Tibial nerve (tissue), 4 donors: ENCODE measurements at places on chromosomes 12 and 14. TPM values are rescaled to one million over a fixed set of nuclear protein-coding genes. Genes with fewer than 3 reads are reported as not detected.

RNASE3 gene
- 0.63 TPM for total RNA-seq

ESR2 gene
- 1.5 TPM for total RNA-seq

GRCh38 chr12:110005319-110005973, 6.2 kb downstream of the ANKRD13A start:
- H3K4me3 ChIP-seq: no peak overlapping the region
- peaks cover 20% of the 10 kb centered on the region for H3K4me1 ChIP-seq
- no peaks in the 10 kb centered on the region for H3K36me3 ChIP-seq
- DNase-seq: no peak
- no peaks in the 10 kb centered on the region for H3K27me3 ChIP-seq

GRCh38 chr14:52741865-52742264, 11.9 kb downstream of the STYX start:
- no peaks in the 10 kb centered on the region for H3K4me1 ChIP-seq
- no peaks in the 10 kb centered on the region for H3K27me3 ChIP-seq
- H3K36me3 ChIP-seq: no peaks in the 10 kb centered on the region
- no peak overlapping the region for H3K4me3 ChIP-seq

DNA sequence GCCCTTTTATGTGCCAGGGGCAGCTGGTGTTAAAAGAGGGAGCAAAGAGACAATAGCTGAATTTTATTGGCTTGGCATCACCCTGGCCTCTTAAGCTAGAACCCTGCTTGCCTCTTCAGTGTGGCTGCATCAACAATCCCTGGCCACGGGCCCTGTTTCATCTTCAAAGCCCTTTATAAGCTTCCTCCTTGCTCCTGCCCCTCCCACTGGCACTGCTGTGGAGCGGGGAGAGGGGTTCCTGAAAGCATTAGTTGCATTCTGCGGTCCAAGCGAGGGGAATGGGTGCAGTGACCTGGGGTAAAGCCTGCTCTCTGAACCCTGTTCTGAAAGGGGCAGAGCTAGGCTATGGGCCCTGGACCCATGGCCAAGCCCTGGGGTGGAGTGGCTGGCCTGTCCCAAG, 220 bp upstream of the KRT83 start:
- DNase-seq: no peak
- H3K36me3 ChIP-seq: no peaks in the 10 kb centered on the region
- H3K4me3 ChIP-seq: no peak overlapping the region
- peaks cover 29% of the 10 kb centered on the region for H3K27me3 ChIP-seq
- H3K4me1 ChIP-seq: no peaks in the 10 kb centered on the region
- no peak overlapping the region for H3K27ac ChIP-seq

DNA sequence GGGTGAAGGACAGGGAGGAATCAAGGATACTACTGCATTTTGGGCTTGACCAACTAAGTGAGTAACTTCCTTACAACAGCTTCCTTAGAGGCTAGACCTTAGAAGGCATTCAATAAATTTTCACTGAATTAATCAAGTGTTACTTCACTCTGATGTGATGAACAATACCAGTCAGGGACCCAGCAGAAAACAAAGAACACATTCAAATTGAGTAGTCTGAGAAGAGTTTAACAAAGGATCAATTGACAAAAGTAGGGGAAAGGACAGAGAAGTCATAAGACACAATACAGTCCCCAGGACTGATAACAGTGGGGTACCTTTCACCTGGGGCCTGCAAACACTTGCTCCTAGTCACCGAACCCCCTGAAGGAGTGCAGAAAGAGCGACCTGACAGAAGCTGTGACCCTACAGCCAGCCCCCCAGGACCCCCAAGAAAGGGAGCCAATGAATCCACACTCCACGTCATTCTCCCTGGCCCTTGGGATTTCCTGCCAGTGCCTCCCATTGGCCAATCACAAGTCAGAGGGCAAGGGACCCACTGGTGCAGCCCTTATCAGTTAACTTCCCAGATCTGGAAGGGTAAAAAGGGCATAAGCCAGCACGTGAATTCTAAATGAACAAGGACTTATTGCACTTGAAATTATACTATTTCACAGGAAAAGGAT, 6.9 kb downstream of the ANAPC5 start:
- no peak for DNase-seq
- H3K4me3 ChIP-seq: no peak overlapping the region
- peak overlapping the region; percentile 34 for H3K27ac ChIP-seq
- H3K36me3 ChIP-seq: peaks cover 22% of the 10 kb centered on the region
- no peaks in the 10 kb centered on the region for H3K4me1 ChIP-seq
- H3K27me3 ChIP-seq: no peaks in the 10 kb centered on the region

- no peak for DNase-seq
- H3K4me3 ChIP-seq: no peak overlapping the region
- no peak overlapping the region for H3K27ac ChIP-seq
- H3K36me3 ChIP-seq: no peaks in the 10 kb centered on the region
- no peaks in the 10 kb centered on the region for H3K27me3 ChIP-seq
These were observed 277.3 kb downstream of the VRK1 start for GRCh38 chr14:97074456-97074855.

GRCh38 chr12:47707355-47707754, 1.5 kb upstream of the RPAP3 start:
- no peaks in the 10 kb centered on the region for H3K27me3 ChIP-seq
- H3K27ac ChIP-seq: no peak overlapping the region
- no peaks in the 10 kb centered on the region for H3K36me3 ChIP-seq
- H3K4me1 ChIP-seq: no peaks in the 10 kb centered on the region

DNA sequence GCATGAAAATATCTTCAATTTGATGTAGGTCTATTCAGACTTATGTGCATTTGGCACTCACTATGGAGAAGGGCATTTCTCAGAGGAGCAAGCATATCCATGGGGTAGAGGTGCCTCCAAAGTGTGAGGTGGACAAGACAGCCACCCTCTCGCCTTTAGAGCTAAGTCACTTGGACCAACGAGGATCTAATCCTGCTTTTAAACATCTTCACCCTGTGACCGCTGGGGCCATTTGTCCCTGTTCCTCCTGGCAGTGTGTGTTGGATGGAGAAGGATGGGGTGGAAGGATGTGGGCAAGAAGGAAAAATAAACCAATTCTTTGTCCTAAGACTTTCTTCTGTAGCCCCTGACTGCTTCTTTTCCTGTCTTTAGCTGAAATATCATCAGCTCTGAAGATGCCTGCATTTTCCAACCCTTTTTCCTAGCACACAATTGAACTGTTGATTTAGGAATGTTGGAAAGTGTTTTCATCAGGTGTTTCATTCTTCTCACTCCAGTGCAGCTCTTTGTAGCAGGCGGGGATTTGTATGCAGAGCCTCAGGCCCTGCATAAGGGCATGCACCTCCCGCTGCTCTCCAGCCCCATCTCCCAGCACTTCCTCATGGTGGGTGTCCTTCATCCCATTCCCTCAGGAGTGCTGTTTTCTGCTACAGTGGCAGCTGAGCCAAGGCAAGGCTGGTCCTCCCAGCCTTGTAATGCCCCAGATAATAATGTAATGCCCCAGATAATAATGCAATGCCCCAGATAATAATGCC, 5.3 kb downstream of the FGF6 start:
- DNase-seq: no peak
- no peaks in the 10 kb centered on the region for H3K4me1 ChIP-seq
- H3K27me3 ChIP-seq: no peaks in the 10 kb centered on the region
- no peak overlapping the region for H3K27ac ChIP-seq
- no peaks in the 10 kb centered on the region for H3K36me3 ChIP-seq
- no peak overlapping the region for H3K4me3 ChIP-seq
